ENCODE measurements at places on chromosomes 13 and 19.

DNA sequence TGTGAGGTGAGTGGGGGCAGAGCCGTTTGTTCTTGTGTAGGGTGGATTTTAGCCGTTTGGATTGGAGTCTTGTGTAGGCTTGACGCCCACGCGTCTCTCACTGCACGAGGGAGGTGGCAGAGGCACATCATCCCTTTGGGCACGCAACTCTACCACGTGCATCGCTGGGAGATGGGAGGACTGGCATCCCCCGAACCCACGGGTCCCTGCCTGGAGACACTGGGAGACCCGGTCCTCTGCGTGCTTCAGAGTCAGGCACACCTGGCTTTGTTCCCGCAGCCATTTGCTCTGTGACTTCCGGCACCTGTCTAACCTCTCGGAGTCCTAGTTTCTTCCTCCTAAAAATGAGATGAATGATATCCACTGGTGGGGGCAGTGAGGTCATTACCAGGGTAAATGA is 6.4 kb downstream of the ARHGEF7 start:
- DNase-seq = no peak

- DNase-seq = peak; percentile 44
Observed at GRCh38 chr13:37127691-37128241, 22.3 kb upstream of the CSNK1A1L start.

- DNase-seq = peak; percentile 3
Observed at GRCh38 chr13:87274209-87274819, 396.9 kb upstream of the SLITRK5 start.

DNA sequence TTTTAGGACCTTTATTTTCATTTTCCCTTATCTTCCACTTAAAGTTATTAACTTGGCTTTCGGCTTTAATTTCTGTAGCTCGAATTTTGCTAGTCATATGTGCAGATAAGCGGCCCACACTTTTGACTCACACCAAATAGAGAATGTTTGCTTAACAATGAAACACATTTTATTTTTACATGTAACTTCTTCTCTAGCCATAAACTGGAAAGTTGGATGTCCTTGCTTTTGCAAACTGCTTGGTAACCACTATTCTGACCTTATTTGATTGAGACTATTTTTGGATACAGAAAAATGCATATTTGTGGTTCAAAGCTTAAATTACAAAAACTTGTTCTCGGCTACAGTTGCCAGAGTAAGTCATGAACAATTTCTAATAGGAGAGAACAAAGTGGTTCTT is 600.0 kb downstream of the KCTD12 start:
- DNase-seq = no peak

- DNase-seq = no peak
Observed at GRCh38 chr19:1852581-1853128, 4.4 kb upstream of the REXO1 start.

- no peak for DNase-seq
Observed at GRCh38 chr13:102040812-102041211, 361.0 kb downstream of the FGF14 start.

DNA sequence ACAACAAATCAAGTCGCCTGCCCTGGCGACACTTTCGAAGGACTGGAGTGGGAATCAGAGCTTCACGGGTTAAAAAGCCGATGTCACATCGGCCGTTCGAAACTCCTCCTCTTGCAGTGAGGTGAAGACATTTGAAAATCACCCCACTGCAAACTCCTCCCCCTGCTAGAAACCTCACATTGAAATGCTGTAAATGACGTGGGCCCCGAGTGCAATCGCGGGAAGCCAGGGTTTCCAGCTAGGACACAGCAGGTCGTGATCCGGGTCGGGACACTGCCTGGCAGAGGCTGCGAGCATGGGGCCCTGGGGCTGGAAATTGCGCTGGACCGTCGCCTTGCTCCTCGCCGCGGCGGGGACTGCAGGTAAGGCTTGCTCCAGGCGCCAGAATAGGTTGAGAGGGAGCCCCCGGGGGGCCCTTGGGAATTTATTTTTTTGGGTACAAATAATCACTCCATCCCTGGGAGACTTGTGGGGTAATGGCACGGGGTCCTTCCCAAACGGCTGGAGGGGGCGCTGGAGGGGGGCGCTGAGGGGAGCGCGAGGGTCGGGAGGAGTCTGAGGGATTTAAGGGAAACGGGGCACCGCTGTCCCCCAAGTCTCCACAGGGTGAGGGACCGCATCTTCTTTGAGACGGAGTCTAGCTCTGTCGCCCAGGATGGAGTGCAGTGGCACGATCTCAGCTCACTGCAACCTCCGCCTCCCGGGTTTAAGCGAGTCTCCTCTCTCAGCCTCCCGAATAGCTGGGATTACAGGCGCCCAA is at the start of gene LDLR:
Gene LDLR, plus strand, starts transcription at position 210 of the 760 bp plus-strand sequence. Its CDS starts 86 bp downstream, at position 296.
- DNase-seq = peak; percentile 90

- DNase-seq = no peak
Observed at GRCh38 chr13:68261105-68261504, 1031.0 kb upstream of the PCDH9 start.

DNA sequence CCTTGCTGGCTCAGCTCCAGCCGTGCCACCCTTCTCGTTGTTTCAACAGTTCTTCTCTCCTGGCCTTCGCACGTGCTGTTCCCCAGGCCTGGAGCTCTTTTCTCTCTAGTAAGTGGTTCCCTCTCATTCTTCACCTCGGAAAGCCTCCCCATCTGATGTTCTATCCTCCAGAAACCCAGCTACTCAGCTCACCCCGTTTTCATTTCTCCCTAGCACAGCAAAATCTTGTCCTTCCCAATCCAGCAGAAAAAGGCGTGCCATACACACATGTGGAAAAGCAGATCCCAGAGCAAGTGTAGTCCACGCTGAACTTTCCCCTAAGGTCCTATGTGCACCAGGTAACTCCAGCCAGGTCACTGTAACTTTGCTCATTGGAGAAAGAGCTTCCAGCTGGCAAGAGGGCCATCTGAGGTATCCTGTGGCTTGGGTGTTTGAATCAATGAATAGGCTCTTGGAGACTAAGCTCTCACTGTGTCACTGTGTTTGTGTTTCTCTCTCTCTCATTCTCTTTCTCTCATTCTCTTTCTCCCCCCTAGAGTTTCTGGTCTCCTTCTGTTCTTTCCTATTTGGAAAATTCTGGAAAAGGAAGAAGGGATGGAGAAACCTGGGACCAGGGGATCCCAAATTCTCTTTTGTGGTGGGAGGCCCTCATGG is 49.0 kb downstream of the COLGALT1 start:
- DNase-seq = no peak

DNA sequence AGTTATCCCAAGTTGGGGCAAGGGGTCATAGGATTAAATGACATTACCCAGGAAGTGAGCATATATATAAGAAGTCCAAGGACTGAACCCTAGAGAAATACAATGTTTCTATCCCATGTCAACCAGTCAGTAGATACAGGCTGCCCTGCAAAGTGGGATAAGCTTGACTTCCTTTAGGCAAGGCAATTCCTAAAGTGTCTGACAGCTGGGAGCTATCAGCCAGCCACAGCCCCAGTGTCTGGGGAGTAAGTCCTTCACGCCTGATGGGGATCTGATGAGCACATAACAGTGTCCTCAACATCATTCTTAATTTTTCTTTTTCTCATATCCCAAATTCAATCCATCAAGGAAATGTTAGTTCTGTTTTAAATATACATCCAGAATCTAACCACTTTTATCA is 54.1 kb downstream of the DNAJC15 start:
- DNase-seq = no peak

DNA sequence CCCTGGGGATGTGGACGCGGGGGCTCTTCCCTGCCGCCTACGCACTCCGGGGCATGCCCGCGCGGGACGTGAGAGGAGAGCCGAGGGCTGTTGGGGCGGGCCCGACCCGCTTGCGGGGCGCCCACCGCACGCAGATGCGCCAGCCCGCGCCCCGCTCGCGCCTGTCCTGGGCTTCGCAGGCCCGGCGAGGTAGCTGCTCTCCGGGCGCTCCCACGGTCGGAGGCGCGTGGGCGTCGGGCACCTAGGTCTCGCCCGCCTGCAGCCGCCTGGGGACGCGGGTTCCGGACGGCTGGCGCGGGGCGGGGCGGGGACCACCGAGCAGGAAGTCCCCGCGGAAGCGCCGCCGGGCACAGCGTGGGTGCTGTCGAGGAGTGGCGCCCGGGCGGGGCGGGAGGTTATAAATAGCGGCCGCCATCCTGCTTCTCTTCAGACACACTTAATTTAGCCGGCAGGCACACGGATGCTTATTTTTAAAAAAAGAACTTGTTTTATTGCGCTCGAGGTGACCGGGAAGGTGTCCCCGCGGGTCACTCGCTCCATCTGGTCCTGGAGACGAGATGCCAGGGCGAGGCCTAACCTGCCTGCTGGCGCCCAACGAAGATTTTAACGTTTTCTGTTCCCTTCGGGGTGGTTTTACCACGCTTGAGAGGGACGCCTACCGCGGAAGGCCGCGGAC is 561 bp upstream of the GJA3 start:
- DNase-seq = no peak

- no peak for DNase-seq
Observed at GRCh38 chr13:110346661-110347067, 39.6 kb downstream of the COL4A2 start.

- no peak for DNase-seq
Observed at GRCh38 chr19:10820173-10820572, 15.8 kb downstream of the TMED1 start.

DNA sequence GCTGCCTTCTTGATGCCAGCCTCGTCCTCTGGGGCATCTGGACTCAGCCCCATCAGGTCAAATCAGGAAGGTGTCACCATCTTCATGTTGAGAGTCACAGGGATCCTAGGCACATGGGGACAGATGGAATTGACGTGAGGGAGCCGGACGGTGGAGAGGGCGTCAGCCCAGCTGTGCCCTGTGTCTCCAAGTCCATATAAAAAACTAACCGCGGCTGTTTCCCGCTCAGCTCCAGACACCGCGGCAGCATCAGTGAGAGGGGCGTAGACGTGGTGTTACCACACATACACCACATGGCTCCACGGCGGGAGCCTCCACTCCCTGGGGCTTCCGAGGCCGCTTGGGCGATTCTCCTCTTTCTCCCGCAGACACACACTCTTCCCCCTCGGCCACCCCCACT is 5.6 kb upstream of the PRR36 start:
- DNase-seq = no peak

GRCh38 chr19:51702103-51702824 is 9.1 kb downstream of the SPACA6 start:
- DNase-seq = no peak

DNA sequence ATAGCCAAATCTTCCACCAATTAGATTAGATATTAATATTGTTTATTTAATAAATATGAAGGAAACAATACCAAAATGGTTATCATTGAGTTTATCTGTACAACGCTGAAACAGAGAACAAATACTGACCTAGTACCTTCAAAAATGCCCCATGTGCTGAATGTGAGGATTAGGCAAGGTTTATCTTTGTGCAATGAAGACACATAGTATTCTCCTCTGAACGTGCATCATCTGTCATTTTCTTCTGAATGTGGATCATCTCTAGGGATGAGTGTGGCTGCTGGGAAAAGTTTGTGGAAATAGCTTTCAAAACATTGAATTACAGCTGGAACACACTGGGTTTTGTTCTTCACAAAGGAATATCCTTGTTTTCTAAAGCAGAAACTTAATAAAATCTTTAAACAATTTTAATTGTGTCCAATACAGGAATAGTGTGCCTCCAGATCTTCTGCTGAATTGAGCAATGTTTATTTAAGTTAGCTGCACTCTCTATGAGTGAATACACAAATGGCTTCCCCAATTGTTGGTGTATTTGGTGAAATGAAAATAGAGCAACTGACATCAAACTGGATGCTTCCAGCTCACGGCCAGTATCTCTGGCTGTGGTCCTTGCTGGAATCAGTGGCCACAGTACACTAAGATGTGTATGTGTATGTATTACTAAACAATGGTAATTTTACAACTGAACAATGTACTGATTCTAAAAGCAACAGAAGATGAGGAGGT is 6.7 kb downstream of the COL4A1 start:
- no peak for DNase-seq

- no peak for DNase-seq
Observed at GRCh38 chr19:1270854-1271527, 1.9 kb downstream of the CIRBP start.

DNA sequence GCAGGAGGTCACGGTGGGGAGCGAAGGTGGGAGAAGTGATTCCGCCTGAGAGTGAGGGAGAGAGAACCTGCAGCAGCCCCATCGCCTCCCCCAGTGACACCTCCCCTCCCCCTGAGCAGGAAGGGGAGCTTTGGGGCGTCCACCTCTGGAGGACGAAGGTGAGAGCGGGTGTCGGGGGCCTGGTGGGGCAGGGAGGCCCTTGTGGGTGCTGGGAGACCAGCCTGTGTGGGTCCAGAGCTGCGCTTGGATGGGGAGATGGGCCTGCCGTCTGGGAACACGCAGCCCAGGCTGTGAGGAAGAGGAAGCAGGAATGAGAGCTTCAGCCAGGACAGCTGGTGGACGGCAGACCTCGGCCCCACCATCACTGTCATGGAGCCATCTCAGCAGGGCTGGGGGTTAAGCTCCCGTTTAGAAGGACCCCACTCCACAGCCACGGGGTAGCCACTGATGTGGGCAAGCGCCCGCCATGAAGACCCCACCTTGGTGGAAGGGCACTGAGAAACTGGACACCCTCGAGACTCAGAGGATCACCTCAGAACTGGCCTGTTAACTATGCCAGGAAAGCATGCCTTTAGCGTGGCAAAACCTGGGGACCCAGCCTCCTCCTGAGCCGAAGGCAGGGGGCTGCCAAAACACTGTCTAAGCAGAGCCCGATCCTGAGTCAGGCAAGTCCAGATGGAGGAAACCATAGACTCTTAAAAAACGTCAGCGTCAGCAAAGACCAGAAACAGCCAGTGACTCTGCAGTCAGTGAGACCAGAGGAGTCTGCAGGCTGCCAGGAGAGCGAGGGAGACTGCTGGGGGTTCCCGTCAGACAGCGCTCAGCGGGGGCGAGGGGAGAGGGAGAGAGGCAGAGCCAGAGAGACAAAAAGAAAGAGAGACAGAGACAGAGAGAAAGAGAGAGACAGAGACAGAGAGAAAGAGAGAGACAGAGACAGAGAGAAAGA is 6.4 kb upstream of the PROZ start:
- no peak for DNase-seq

DNA sequence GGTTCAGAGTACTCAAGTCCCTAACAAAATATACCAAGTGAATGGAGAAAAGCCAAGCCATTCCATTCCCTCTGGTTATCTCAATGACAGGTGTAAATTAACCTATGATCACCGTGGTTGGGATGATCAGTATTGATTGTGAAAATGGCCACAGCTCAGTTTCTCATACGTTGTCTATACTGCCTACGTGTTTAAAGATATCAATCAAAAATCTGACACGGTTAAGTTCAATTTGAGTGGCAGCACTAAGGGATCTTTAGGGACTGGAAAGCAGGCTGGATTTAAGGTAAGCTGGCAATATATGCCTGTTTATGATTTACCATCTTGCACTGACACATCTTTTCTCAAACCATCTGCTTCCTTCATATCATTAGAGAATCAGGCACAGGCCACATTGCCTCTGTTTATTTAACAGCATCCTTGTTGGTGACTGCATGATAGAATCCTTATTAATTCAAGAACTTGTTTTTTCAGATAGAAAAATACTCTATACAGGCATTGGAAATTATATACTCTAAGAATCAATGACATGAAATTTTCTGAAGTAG is 907.9 kb downstream of the PCDH9 start:
- DNase-seq = no peak

All from foreskin melanocyte (primary cell).